ENCODE measurements at places on chromosomes 1 and 21.
A peak's percentile ranks its signal among the peaks of the same experiment; 100 is the strongest.

GRCh38 chr1:65255035-65255655 lies 54.2 kb upstream of the DNAJC6 start:
- no peak for DNase-seq

DNA sequence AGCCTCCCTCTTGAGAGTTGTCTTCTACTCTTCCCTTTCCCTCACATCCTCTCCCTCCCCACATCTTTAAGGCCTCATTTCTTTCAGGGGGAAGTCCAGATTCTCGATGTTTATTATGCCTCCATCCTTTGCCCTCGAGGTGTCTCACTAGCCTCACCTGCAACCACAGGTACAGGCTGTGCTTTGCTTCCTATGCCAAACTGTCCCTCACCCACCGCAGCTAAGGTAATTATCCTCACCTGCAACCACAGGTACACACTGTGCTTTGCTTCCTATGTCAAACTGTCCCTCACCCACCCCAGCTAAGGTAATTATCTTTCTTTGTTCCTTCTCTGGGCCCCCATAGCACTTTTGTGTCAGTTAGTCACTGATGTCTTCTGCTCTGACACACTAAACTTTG lies 328.1 kb upstream of the SNX7 start:
- DNase-seq = no peak

GRCh38 chr1:7458946-7459345 lies 312.1 kb upstream of the VAMP3 start:
- no peak for DNase-seq

GRCh38 chr21:45833414-45833813 lies 148.2 kb upstream of the COL6A1 start:
- DNase-seq = no peak

DNA sequence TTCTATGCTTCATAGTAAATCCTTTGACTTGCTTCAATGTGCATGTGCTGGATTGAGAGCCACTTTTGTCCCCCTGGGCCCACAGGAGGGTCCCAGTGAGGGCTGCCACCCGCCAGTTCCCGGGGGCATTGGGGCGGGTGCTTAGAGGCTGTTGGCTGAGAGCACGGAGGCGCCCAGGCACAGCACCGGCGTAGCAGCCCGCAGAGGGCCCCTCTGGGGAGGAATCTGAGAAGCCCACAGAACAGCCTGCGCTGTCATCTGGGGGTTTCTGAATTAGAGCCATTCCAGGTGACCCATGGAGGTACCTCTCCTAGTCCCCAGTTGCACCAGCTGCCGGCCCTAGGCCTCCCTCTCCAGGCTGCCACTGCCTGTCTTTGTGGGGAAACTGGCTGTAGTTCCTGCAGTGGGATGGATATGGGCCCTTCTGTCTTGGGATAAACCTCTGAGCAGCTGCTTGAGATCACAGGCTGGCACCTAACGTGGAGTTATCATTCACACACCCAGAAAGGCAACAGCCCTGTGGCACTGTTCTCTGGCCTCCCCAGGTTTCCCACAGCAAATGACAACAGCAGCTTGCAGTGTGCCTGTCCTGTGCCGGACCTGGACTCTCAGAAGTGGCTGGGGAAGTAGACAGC lies 39.5 kb downstream of the TMEM51 start:
- DNase-seq = no peak

GRCh38 chr1:219434285-219434922 lies 178.5 kb downstream of the ZC3H11B start:
- no peak for DNase-seq

GRCh38 chr1:16980473-16981268 lies at the start of gene MFAP2:
MFAP2 (minus strand) TSS chr1:16980620; CDS start chr1:16978273, 2,347 bp downstream.
- no peak for DNase-seq

GRCh38 chr1:226491093-226491850 lies 57.3 kb upstream of the STUM start:
- no peak for DNase-seq

DNA sequence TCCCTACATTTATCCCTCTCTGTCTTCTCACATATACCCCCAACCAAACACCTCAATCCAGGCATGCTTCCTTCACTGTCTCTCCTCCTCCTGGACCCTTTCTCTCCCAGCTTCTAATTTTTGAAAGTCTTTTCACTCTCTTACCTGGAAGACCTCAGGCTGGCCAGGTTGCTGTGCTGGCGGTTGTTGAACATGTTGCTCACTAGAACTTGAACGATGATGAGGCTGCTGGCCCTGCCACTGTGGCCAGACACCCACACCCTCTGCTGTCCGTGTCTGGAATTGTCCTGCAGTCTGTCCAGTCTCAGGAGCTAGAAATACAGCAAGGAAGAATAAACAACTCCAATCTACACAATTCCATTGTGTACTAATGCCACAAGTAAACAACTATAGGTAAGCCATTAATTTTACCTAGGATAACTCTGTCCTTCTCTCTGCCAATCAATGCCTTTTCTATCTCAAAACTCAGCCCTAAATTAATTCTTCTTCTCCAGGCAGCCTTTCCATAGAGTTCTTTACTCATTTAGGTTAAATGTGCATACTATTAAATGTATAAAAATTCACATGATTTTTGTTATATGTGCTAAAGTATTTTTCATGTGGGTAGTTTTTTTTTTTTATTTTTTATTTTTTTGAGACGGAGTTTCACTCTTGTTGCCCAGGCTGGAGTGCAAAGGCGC lies 5.1 kb upstream of the CTSK start:
- DNase-seq = no peak

GRCh38 chr1:90356991-90357390 lies 360.1 kb downstream of the BARHL2 start:
- DNase-seq = no peak

GRCh38 chr1:160076295-160076694 lies 5.0 kb upstream of the KCNJ9 start:
- no peak for DNase-seq

- DNase-seq = no peak
Measured at GRCh38 chr1:212667223-212668139, 32.2 kb downstream of the BATF3 start.

DNA sequence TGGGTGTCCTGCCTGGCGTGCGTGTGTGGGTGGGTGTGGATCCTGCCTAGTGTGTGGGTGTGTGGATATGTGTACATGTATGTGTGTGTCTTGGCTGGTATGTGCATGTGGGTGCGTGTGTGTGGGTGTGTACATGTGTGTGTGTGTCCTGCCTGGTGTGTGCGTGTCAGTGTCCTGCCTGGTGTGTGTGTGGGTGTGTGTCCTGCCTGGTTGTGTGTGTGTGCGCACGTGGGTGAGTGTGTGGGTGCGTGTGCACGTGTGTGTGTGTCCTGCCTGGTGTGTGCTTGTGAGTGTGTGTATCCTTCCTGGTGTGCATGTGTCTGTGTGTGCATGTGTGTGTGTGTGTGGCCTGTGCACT lies 60.1 kb downstream of the PRDM16 start:
- no peak for DNase-seq

GRCh38 chr21:31351960-31352359 lies 7.9 kb upstream of the TIAM1 start:
- no peak for DNase-seq

GRCh38 chr1:55146781-55147180 lies 68.4 kb downstream of the USP24 start:
- DNase-seq = no peak

- DNase-seq = no peak
Measured at GRCh38 chr1:56547977-56548376, 31.4 kb downstream of the PLPP3 start.

DNA sequence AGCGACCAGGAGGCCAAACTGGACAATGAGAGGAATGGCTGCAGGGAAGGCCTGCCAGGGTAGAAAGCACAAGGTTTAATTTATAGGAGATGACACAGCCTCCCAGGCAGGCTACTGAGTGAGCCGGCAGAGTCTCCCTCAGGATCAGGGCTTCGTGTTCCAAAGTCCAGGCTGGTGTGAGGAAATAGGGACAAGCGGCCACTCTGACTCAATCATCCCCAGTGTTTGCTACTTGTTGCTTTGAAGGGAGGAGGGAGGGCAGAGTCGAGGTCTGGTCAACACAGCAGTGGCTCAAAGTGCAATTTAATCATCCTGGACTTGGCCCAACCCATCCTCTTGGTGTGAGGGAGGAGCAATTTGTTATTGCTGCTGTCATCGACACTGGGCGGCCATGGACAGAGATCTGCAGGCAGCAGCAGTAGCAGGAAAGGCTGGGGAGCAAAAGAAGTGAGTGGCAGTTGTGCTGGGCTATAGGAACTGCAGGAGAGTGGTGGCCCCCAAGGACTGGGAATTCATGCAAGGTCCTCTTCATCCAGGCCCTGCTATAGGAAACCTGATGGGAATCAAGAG lies 27.5 kb downstream of the TBX15 start:
- no peak for DNase-seq

DNA sequence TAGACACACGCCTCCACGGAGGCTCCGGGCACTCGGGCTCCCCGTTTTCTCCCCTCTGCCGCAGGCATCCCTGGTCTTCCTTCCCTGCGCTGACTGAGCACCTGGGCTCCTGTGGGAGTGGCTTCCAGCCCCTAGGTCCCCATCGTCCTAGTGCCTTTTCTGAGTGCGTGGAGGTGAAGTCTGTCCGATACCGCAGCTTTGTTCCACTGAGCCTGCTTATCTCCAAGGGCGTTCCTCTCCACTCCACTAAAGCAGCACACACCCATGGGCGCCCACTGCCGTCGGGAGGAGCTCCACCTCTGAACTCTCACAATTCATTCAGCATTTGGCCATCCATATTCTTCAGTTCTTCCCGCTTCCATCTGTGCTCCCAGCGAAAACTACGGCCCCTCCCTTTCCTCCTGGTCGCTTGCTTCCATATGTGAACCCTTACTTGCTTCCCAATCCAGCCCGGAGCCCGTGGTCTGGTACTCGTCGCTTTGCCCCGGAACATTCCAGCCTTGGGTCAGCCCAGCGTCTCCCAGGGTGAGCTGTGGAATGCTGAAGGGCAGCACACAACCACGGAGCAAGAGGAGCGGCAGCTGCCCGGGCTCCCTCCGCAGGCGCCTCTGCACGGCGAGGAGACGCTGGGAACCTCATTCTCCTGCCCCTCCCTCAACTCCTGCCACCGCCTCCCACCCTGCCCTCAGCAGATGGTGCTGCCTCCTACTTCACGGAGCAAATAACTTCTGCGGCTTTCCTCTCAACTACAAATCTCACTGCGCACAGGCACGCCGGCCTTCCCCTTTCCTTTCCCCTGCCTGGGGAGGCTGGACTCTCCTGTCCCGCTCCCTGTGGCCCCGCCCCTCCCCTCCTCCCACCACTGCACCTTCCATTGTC lies 27.5 kb downstream of the ATP8B2 start:
- DNase-seq = peak; percentile 74
